ENCODE measurements at places on chromosomes 5 and 9. TPM values are rescaled to one million over a fixed set of nuclear protein-coding genes. Genes with fewer than 3 reads are reported as not detected.

The IL7R gene
- total RNA-seq: 1.1 TPM

The TMC1 gene
- not detected for total RNA-seq

The FOXE1 gene
- total RNA-seq: 0.79 TPM

DNA sequence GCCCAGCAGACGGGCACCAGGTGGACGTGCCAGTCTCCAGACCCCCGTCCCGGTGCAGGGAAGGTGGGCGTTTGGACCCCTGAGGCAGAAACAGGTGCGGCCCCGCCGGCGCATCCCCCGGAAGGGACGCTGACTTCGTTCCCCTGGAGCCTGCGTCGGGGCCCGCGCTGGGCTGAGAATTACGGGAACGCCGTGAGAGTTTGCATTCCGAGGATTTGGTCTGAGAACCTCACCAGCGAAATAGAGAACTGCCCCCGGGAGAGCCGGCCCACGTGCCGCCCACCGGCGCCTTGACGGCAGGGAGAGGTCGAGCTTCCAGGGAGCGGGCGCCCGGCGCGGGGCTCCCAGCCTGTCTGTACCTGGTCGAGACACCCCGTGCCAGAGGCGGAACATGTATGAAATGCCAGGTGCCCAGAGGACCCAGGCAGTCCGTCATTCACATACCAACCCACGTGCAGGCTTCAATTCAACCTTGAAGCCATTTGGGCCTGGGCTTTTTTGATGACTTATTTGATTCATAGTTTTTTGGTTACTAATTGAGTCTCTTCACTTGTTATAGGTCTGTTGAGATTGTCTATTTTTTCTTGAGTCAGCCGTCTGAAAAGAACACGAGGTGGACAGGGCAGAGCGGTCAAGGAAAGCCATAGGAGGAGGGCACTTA, 877 bp upstream of the CAMSAP1 start:
- ATAC-seq: no peak

DNA sequence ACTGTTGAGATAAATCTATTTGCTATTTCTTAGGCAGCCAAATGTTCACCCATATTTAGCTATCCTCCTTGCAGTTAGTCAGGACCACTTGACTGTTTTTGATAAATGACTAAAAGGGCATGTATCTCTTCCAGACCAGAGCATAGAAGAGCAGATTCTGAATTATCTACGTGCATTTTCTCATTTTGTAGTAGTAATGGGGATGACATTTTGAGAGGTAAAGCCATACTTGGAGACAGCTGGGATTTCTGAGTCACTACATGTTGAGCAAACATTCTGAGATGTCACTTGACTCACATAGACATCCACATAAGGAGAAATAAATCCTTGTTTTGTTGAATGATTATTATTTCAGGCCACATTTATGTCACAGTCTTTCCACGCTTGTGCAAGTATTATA, 297.6 kb downstream of the CDH10 start:
- ATAC-seq: no peak

The TAF1L gene
- total RNA-seq: not detected

GRCh38 chr9:36165826-36166167, 3.4 kb upstream of the CCIN start:
- peak; percentile 31 for ATAC-seq

DNA sequence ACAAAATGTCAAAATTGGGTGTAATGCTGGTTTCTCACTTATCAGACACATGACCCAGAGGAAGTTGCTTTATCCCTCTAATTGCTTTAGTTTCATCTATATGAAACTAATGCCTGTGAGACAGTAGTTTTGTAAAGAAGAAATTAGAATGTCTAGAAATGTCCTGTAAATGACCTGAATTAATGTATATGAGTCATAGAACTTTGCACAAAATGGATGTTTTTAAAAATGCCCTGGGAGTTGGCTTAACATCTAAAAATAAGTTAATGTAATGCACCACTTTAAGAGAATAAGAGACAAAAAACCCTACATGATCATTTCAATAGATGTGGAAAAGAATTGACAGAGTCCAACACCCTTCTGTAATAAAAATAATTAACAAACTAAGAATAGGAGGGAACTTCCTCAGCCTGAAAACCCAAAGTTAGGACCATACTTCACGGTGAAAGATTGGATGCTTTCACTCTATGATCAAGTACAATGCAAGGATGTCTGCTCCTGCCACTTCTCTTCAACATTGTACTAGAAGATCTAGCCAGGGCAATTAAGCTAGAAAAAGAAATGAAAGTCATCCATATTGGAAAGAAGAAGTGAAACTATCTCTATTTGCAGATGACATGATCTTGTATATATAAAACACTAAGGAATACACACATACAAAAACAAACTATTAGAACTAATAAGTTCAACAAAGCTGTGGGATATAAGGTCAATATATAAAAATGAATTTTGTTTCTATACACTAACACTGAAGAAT, 117.9 kb downstream of the MELK start:
- ATAC-seq: no peak

- ATAC-seq: no peak
Observed at GRCh38 chr5:124880903-124881697, 134.7 kb upstream of the ZNF608 start.

GRCh38 chr9:99964336-99964735, 57.9 kb downstream of the STX17 start:
- no peak for ATAC-seq

GRCh38 chr5:34500236-34500847, 155.8 kb upstream of the RAI14 start:
- no peak for ATAC-seq

DNA sequence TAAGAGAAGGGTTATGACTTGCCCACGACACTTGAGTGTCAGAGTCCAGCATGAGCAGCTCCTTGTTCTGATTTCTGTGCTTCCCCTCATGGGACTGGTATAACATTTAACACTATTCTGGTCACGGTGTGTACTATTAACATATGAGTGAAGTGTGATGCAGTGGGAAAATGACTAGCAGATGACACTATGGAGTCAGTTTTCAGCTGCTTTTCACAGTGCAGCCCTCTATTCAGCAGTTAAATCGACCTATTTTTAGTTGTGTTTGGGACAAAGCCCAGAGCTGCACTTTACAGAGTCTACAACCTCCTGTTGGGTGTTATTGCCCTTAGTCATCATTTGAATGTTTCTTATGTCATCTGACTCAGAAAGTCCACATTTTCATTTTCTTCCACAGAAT, 59.1 kb downstream of the CHSY3 start:
- peak; percentile 39 for ATAC-seq

GRCh38 chr9:87372356-87372851, 125.3 kb upstream of the DAPK1 start:
- ATAC-seq: no peak

DNA sequence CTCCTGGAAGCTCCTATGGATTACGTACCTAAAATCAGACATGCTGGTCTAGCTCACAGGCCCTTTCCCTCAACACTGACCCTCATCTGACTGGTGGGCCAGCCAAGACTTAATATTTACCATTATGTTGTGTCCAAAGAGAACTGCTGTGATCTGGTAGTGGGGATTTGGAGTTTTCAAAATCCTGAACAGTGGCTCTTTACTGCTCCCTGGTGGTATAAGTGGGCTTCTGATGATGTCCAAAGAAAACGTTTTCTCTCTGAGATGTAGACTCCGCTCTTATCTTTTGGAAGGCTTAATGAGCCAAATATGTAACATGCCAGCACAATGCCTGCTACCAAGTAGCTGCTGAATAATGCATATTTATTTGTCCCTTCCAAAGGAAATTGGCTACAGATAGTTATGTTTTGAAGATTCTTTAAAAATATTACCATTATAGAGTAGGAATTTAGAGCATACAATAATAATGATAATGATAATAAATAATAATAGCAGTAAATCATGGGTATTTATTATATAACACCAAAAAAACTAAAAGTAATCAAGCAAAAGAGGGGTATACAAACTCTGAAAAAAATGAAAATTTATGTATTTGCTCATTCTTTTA, 406.6 kb upstream of the TNC start:
- peak; percentile 43 for ATAC-seq

DNA sequence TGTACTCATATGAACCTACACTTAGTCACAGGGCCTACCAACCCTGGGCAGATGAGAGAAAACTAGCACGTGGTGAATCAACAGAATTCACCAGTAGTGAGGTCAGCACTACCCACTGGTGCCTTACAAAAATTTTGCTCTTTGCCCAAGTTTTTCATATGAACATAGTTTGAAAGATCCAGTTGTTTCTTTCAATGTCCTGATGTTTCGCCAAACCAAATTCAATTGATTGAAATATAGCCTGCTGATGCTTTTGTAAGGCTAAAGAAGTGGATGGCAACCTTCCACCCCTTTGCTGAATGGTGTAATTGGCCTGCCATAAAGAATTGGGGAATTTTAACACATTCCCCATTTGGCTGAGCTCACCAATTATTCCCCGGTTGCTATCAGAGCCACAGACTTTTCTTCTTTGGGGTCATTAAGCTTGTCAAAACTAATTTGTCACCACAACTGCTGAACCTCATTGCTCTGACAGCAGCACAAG, 339.2 kb downstream of the GLIS3 start:
- ATAC-seq: no peak

All from gastroesophageal sphincter (tissue), 4 donors.